ENCODE measurements at places on chromosomes 13 and 19. TPM values are rescaled to one million over a fixed set of nuclear protein-coding genes. Genes with fewer than 3 reads are reported as not detected.

DNA sequence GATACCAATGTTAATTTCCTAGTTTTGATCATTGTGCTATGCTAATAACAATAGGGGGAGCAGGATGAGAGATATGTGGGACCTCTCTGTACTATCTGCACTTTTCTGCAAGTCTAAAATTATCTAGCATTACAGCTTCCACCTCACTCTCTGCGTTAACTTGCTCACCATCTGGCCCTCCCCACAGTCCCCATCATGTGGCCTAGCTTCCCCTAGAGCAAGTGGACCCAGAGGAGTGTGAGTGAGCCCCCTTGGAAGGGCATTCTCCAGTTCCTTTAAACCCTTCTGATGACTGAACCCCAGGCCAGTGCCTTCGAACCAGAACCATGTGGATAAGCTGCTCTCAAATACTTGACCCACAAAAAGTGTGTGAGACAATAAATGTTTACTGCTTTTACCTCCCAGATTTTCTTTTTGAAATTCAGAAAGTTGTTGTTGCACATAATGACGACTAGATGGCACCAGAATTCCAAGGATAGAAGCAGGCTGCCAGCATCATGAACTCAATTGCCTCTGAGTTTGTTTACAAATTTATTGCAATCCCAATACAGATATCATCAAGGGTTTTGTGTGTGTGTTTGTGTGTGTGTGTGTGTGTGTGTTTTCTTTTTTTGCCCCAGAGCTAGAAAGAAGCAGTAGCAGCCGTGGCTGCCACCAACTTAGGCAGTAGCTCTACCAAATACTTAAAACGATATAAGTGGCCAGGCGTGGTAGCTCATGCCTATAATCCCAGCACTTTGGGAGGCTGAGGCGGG lies 49.0 kb upstream of the ZNF780A start:
- peak; percentile 14 for DNase-seq

- DNase-seq, result no peak
Measured at GRCh38 chr19:51292971-51293370, 18.5 kb upstream of the IGLON5 start.

- no peak for DNase-seq
Measured at GRCh38 chr19:34713262-34713637, 20.8 kb upstream of the ZNF181 start.

GRCh38 chr13:27450921-27451471 lies 632 bp upstream of the MTIF3 start:
- peak; percentile 42 for DNase-seq

The ZFP28 gene
- 3.8 TPM for total RNA-seq

The CBARP gene
- total RNA-seq, result 0.67 TPM

The CD177 gene
- total RNA-seq, result not detected

The NCR1 gene
- 1.4 TPM for total RNA-seq
